Transverse colon (tissue), 4 donors: ENCODE measurements at places on chromosomes 1 and 21. TPM values are rescaled to one million over a fixed set of nuclear protein-coding genes. Genes with fewer than 3 reads are reported as not detected.

DNA sequence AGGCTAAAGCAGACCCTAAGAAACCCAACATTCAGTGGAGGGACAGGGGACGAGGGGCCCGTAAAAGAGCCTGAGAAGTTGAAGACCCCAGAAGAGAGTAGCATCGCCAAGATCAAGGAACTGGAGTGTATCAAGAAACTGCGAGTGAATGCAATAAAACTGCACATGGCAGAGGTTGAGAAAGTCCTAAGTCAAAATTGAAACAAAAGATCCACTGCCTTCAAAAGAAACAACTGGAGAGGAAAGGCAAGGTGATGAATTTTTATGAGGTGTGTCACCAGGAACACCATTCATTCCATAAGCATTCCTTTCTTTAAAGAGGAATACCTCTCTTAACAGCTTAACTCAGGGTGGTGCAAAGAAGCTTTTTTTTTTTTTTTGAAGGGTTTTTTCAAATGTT, 38.3 kb upstream of the ADORA3 start:
- DNase-seq = no peak

DNA sequence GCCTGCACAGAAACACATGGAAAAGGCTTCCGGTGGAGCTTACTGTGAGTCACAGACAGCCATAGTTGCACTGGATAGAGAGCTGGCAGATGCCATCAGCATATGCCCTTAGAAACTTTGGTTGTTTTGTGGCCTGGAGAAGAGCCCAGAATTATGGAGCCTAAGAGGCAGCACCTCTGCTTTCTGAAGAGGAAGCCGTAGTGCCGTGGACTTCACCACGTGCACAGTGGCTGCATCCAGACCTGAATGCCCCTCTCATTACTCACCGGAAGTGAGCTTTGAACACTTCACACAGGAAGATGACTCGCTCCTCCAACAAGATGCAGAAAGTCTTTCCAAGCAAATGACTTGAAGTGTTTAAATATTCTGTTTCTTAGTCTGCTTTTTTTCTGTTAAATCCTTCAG, 28.4 kb downstream of the JUN start:
- peak; percentile 51 for DNase-seq

DNA sequence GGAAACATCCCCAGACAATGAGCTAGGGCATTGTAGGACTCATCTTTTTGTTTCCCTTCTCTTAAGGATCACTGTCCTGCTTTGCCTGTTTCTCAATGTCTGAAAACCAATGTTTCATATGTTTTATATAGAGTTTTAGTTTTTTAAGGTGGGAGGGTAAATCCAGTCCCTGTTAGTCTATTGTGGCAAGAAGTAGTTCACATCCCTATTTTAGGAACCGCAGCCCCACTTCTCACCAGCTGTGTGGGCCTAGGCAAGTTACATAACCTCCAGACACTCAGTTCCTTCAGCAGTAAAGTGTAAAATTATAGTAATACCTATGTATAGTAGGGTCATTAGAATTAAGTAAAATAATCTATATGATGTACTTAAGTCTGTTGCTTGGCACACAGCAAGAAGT, 105.8 kb upstream of the WLS start:
- no peak for DNase-seq

- no peak for DNase-seq
Observed at GRCh38 chr1:108149796-108150467, 50.2 kb downstream of the SLC25A24 start.

GRCh38 chr1:2136386-2137235, 58.0 kb downstream of the FAAP20 start:
- DNase-seq = no peak

GRCh38 chr21:45377866-45378257, 27.1 kb upstream of the COL18A1 start:
- no peak for DNase-seq

- no peak for DNase-seq
Observed at GRCh38 chr1:187383366-187383765, 554.6 kb downstream of the PLA2G4A start.

DNA sequence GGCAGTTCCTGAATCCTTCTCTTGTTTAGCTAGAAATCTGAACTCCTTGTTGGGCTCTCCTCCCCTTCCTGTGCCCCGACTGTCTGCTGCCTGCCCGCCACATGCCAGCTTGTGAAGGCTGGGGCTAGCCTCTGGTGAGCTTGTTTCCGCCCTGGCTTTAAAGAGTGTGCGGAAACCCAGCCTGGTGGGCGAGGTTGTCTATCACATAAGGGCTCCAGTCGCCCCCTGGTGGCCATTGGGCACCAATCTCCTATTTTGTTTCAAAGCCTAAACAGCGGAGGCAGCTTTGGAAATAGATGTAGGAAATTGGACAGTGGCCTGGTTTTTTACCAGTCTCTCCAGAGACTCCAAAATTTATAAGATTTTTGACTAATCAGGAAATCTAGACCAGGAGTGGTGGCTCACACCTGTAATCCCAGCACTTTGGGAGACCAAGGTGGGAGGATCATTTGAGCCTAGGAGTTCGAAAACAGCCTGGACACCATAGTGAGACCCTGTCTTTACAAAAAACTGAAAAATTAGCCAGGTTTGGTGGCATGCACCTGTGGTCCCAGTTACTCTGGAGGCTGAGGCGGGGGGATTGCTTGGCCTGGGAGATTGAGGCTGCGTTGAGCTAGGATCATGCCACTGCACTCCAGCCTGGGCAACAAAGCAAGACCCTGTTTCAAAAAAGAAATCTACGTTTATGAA, 9.8 kb downstream of the ATP8B2 start:
- peak; percentile 89 for DNase-seq

DNA sequence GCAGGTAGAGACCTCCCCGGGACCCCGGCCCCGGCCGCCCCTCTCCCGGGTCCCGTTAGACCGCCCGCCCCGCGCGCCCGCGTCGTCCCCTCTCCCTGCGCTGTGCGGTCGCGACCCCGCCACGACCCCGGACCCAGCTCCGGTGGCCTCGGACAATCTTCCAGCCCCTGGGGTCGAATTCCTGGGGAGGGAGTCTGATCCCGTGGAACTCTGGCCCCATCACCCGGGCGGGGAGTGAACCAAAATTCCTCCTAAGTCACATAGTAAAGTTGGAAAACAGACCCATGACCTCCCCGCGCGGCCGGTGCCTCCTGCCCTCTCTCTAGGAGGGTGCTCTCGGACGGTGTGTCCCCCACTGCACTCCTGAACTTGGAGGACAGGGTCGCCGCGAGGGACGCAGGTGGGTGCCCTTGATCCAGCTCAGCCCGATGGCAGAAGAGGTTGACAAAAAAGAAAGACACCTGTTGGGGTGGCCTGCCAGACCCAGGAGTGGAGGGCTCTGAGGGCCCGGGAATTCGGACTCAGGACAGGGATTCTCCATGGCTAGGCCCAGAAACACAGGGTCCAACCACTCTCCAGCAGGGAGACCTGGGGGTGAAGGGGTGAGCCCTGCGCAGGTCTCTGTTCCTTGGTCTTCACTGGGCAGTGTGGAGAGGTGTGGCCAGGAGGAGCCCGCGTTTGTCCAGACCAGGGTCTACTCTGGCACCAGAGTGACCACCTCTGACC, 451 bp downstream of the ADAMTSL4 start:
- peak; percentile 48 for DNase-seq

GRCh38 chr1:48190881-48191280, 31.6 kb upstream of the SLC5A9 start:
- no peak for DNase-seq

DNA sequence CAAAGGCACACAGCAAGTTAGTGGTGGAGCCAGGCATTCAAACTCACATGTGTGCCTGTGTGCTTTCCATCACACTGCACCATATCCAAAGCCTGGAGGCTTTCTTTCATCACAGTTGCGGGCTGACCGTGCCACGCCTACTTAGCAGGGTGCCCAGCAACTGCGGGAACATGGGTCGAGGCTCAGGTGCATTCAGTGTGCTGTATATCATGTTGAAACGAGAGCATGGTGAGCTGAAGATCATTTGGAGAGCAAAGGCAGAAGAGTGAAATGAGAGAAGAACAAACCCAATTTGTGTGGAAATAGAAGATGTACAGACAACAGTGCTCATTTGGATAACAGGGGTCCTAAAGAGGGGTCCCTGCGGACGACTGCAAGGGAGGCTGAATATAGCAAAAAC, 46.5 kb downstream of the FAM78B start:
- DNase-seq = no peak

DNA sequence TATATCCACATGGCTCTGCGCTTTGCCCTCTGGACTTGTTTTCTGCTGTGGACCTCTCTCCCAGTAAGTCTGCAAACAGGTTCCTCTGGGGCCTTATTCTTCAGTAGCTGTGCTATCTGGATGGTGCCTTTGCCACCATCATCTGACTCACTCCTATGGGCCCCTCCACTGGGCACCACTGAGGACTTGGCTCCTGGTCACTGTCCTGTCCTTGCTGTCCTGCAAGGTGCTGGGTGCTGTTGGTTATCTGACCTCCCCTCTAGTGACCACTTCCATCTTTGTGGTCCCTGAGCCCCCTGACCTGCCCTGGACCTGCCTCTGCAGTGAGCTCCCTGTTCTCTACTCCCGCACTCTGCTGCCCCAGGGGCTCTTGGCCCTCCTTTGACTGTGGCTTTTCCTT, 6.7 kb downstream of the CNIH3 start:
- no peak for DNase-seq

DNA sequence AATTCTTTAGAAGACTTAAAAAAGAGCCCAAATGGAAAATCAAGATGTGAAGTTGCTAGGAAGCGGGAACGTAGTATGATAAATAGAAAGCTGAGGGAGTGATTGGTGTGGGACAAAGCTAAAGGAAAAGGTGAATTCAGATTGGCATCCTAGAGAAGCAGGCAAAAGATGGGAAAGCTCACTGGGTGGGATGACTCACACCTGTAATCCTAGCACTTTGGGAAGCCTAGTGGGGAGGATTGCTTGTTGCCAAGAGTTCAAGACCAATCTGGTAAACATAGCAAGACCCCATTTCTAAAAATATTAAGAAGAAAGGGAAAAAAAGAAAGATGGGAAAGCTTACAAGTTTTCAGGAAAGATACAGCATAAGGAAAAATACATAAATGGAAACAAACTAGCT, 1.8 kb downstream of the MRPS21 start:
- DNase-seq = no peak

DNA sequence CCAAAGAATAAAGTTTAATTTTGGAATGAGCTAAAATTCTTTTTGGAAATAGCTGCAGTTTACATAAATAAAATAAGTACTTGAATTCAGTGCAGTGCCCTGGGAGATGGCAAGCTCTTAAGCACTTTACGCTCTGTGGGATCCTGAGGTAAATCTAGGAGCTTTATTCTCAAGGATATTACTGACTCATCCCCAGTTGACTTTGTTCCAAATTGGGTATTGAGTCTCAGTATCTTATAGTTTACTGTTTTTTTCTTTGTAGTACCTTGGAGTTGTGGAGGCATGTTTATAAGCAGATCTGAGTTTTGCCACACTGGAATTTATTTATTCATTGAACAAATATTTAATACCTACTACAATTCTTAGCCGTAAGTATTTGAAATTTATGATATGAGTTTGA, 27.4 kb upstream of the HRNR start:
- no peak for DNase-seq

DNA sequence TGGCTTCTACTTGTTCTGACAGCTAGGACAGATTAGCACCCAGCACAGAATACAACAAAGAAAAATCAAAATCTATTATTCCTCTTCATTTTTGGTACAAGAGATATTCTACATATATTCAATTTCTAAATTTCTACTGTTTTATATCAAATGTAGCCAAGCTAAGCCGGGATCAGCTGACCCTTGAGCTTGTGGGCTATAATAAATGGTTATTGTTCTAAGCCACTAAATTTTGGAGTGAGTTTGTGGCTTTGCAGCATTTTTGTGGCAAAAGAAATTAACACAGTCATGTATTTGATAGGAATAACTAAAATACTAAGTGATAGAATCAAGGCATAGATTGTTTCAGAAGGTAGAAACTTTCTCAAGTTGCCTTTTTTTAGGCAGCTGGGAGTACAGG, 50.7 kb downstream of the APP start:
- no peak for DNase-seq

GRCh38 chr1:215160351-215160750, 77.8 kb downstream of the KCNK2 start:
- no peak for DNase-seq

DNA sequence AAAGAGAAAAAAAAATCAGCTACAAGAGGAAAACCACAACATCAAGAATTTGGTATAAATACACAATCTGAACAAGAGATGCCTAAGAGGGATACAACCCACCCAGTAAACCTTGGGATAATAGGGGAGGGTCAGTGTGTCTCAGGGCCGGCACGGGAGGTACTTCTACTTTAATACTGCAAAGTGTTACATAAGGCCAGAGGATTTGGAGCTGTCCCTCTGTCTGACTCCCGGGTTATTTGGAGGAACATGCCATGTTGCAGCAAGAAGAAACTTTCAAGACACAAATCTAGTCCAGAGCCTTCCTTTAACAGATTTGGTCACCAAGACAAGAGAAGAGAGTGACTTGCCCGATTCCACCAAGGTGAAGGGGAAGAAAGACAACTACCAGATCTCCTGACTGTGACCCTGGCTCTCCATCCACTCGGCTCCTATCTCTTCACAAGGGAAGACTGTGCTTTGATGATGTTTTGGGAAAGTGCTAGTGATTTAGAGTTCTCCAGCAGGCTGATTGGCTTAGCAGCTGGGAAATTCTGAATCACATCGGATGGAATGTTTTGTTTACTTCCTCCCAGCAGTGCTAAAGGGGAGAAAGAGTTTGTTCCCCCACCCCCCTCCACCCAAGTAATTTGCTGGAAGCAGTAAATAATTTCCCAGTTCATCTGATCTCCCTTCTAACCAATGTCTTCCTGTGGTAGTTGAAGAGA, 29.3 kb downstream of the SGIP1 start:
- peak; percentile 13 for DNase-seq

DNA sequence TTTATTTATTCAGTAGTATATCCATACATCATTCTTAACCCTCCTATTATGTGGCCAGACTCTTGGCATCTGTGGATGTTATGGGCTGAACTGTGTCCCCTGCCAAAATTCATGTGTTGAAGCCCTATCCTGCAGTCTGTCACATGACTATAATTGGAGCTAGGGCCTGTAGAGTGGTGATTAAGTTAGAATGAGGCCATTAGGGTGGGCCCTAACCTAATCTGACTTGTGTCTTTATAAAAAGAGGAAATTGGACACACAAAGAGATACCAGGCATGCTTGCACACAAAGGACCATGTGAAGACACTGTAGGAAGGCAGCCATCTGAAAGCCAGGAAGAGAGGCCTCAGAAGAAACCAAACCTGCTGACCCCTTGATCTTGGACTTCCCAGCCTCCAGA, 6.6 kb downstream of the ZMYND12 start:
- no peak for DNase-seq

The CD84 gene
- total RNA-seq = 3.8 TPM

The ANKRD13C gene
- total RNA-seq = 25.1 TPM

The VANGL1 gene
- total RNA-seq = 22.1 TPM

The SPRR2G gene
- total RNA-seq = not detected

The PLA2G2D gene
- total RNA-seq = not detected

The EXO5 gene
- 0.40 TPM for total RNA-seq

The MXRA8 gene
- 67.7 TPM for total RNA-seq

The ACTN2 gene
- total RNA-seq = not detected

The MPZ gene
- total RNA-seq = 1.4 TPM

The CFHR1 gene
- not detected for total RNA-seq

The RFX5 gene
- total RNA-seq = 31.3 TPM

The KLHDC7A gene
- 0.68 TPM for total RNA-seq

The CLCA4 gene
- total RNA-seq = 590 TPM

The FMOD gene
- 16.2 TPM for total RNA-seq

The LAX1 gene
- not detected for total RNA-seq
